Stimulated activated CD8-positive, alpha-beta memory T cell treated with anti-CD3 and anti-CD28 coated beads, Interleukin-4, amount 100 ng/mL, for 4 hours (primary cell): ENCODE measurements at places on chromosomes 3 and 15.

GRCh38 chr3:38690185-38690584, 40.7 kb upstream of the SCN5A start:
- no peak for DNase-seq

GRCh38 chr3:18649666-18650363, 224.7 kb upstream of the SATB1 start:
- DNase-seq, result no peak

GRCh38 chr3:170256597-170256996, 34.4 kb downstream of the PRKCI start:
- no peak for DNase-seq

- DNase-seq, result no peak
Measured at GRCh38 chr15:87032295-87032694, 952.6 kb downstream of the AGBL1 start.

- DNase-seq, result no peak
Measured at GRCh38 chr3:63069806-63070475, 194.7 kb upstream of the CADPS start.

- no peak for DNase-seq
Measured at GRCh38 chr3:55963601-55964000, 476.5 kb upstream of the WNT5A start.

DNA sequence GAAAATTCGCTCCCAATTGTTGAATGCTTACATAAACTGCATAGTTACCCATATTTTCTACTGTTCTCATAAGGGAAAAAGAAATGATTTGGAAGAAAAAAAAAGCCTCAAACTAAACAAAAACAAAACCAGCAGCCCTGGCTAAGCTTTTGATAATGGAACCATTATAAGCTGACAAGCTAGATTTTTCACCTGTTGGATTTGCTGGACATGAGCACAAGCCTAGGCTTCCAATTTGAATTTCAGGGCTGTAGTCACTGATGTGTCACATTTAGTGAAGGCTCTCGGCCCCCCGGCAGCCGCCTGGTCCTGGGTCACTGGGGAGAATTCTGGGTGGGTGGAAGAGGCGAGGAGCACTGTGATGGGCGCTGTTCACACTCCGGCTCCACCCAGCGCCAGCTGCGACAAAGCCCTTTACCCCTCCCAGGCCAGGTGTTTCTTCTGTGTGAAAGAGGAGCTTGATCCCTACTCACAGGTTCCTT, 4.6 kb downstream of the FBXL22 start:
- DNase-seq, result no peak
